ENCODE measurements at places on chromosomes 2 and 18.

- no peak for DNase-seq
Measured at GRCh38 chr2:16832910-16833309, 167.3 kb upstream of the CYRIA start.

DNA sequence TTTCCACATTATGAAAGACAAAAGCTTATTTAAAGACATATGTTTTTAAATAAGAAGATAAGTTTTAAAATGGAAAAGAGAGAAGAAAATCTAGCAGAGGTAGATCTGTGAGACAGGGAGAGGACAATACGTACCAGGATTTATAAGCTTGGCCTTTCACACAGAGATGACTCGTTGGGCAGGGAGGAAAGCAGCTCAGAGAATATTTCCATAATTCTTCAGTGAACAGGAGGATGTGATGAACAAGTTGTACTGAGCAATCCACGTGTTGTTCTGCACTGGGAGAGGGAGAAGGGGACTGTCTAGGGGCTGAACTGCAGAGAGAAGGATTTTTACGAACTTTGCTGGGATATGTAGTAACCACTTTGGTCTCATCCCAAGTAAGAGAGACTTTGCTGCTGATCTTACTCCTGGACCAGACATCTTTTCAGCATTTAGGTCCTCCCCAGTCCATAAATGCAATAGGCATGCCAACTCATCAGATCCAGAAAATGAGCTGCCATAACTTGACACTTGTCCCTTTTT lies 162.5 kb upstream of the SETBP1 start:
- no peak for DNase-seq

- DNase-seq = no peak
Measured at GRCh38 chr2:79013629-79014028, 11.9 kb upstream of the REG3G start.

GRCh38 chr18:25145731-25146511 lies 206.0 kb downstream of the ZNF521 start:
- no peak for DNase-seq

DNA sequence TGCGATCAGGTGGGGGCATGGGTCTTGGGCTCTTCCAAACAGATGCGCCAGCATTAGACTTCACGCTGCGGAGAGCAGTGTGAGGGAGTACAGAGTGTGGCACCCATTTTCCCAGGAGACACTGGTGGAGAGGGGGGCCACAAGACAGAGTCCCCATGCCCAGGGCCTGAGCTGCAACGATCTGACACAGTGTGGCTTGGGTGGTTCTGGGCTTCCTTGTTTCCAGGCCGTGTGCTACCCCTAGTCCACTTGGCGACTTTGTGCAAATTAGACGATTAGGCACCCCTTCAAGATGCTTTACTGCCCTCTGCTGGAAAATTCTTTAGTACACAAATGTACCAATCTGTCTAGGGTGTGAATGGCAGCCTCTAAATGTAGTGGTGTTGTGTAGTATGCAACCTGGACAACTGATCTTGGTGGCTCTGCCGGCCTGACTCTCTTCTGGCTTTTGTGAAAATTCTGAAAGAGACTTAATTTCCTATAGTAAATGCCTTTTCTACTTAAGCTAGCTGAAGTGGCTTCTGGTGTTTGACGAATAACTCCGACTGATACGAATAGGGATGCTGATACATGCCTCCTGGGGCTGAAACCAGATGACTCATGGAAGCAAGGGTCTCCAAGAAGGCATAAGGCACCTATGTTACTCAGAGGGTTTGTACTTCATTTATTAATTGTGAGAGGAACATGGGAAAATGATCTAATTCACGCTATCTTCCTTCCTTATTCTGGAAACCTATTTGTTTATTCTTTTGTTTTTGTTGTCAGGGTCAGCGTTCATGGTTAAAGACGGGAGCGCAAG lies 92.3 kb upstream of the SMAD2 start:
- no peak for DNase-seq

GRCh38 chr2:166671801-166672200 lies 177.8 kb upstream of the SCN7A start:
- DNase-seq = no peak

- DNase-seq = no peak
Measured at GRCh38 chr2:233938676-233939370, 21.6 kb downstream of the TRPM8 start.

- DNase-seq = no peak
Measured at GRCh38 chr2:213317929-213318328, 33.7 kb downstream of the SPAG16 start.

GRCh38 chr18:37508207-37508606 lies 57.4 kb downstream of the CELF4 start:
- DNase-seq = no peak
